ENCODE measurements at places on chromosomes 5 and 9. TPM values are rescaled to one million over a fixed set of nuclear protein-coding genes. Genes with fewer than 3 reads are reported as not detected.

GARNL3 gene
- 59.1 TPM for total RNA-seq

UNC5A gene
- not detected for total RNA-seq

GOLGA1 gene
- total RNA-seq = 20.4 TPM

MYOT gene
- total RNA-seq = 4.0 TPM

NAIP gene
- total RNA-seq = 84.5 TPM

IFNA21 gene
- not detected for total RNA-seq

SCGB3A1 gene
- not detected for total RNA-seq

LMAN2 gene
- total RNA-seq = 89.0 TPM

CFAP77 gene
- total RNA-seq = not detected

SH3PXD2B gene
- 43.3 TPM for total RNA-seq

QRFP gene
- total RNA-seq = not detected

ZNF346 gene
- 25.7 TPM for total RNA-seq

LCN15 gene
- not detected for total RNA-seq

PAEP gene
- not detected for total RNA-seq

RNF130 gene
- total RNA-seq = 95.8 TPM

PCDHGA8 gene
- total RNA-seq = 3.0 TPM

MAMDC4 gene
- 5.0 TPM for total RNA-seq

SPATA31A3 gene
- not detected for total RNA-seq

FAM120A gene
- 88.6 TPM for total RNA-seq

FYB1 gene
- 45.8 TPM for total RNA-seq

DCAF12 gene
- total RNA-seq = 20.6 TPM

TRIM7 gene
- total RNA-seq = 6.9 TPM

LHFPL2 gene
- 38.6 TPM for total RNA-seq

TAF11L2 gene
- total RNA-seq = not detected

FGF1 gene
- 24.4 TPM for total RNA-seq

DMRTA1 gene
- 0.39 TPM for total RNA-seq

SPTLC1 gene
- 52.2 TPM for total RNA-seq

TAF11L5 gene
- total RNA-seq = not detected

TSSK1B gene
- not detected for total RNA-seq

FGF10 gene
- total RNA-seq = 10.0 TPM

WDR41 gene
- 59.7 TPM for total RNA-seq

CYSRT1 gene
- total RNA-seq = not detected

GRIA1 gene
- 6.5 TPM for total RNA-seq

SV2C gene
- not detected for total RNA-seq

ZNF454 gene
- 2.2 TPM for total RNA-seq

PARP8 gene
- total RNA-seq = 47.6 TPM

CA9 gene
- 8.8 TPM for total RNA-seq

TAF11L4 gene
- total RNA-seq = not detected

SLC45A2 gene
- 0.54 TPM for total RNA-seq

CDX1 gene
- not detected for total RNA-seq

PCDHGA1 gene
- 0.91 TPM for total RNA-seq

FOXI1 gene
- total RNA-seq = not detected

PCDHGA12 gene
- 7.9 TPM for total RNA-seq

SPINK13 gene
- not detected for total RNA-seq

TIMD4 gene
- total RNA-seq = 0.99 TPM

C9 gene
- total RNA-seq = 0.13 TPM

CTNNAL1 gene
- 44.2 TPM for total RNA-seq
